ENCODE measurements at places on chromosomes 2 and 18.
A peak's percentile ranks its signal among the peaks of the same experiment; 100 is the strongest.

GRCh38 chr2:225041851-225042799 is at the start of gene DOCK10:
DOCK10 (minus strand) TSS chr2:225042468; CDS start chr2:225042374, 94 bp downstream.
- peak; percentile 30 for DNase-seq

GRCh38 chr18:35038881-35039491 is 2.2 kb upstream of the MAPRE2 start:
- no peak for DNase-seq

GRCh38 chr2:161415034-161415986 is 787 bp upstream of the TBR1 start:
- no peak for DNase-seq

DNA sequence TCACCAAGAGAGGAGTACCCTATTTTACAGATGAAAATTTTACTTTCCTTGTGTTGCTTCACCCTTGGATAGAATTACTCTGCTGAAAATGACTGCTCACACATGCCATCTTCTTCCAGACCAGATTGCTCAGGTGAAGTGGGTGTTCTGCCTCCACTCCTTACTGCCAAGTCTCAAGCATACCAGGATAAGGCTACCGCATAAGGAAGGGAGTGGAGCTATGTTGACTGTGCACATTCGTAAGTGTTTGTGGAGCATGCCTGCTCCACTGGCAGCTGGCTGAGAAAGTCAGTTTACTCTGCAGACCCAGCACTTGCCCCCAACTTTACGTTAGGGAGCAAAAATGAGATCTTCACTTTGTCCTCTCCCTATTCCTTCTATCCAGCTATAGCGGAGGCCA is 405.0 kb upstream of the DDX18 start:
- DNase-seq, result no peak

GRCh38 chr2:57990118-57990725 is 56.4 kb upstream of the VRK2 start:
- DNase-seq, result no peak

DNA sequence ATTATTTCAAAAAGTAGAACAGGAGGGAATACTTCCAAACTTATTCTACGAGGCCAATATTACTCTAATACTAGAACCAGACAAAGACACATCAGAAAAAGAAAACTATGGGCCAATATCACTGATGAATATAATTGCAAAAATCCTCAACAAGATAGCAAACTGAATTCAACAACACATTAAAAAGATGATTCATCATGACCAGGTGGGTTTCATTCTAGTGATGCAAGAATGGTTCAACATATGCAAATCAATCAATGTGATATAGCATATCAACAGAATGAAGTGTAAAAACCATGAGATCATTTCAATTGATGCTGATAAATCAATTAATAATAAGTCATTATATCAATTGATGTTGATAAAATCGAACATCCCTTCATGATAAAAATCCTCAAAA is 22.4 kb upstream of the EML6 start:
- no peak for DNase-seq

DNA sequence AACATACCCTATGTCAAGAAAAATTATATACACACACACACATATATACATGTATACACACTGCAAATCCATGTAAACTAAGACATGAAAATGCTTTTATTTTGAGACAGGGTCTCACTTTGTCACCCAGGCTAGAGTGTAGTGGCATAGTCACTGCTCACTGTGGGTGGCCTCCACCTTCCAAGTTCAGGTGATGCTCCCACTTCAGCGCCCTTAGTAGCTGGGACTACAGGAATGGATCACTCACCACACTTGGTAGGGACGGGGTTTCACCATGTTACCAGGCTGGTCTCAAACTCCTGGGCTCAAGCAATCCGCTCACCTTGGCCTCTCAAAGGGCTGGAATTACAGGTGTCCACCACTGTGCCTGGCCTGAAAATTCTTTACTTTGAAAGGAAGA is 617.6 kb downstream of the NYAP2 start:
- no peak for DNase-seq

DNA sequence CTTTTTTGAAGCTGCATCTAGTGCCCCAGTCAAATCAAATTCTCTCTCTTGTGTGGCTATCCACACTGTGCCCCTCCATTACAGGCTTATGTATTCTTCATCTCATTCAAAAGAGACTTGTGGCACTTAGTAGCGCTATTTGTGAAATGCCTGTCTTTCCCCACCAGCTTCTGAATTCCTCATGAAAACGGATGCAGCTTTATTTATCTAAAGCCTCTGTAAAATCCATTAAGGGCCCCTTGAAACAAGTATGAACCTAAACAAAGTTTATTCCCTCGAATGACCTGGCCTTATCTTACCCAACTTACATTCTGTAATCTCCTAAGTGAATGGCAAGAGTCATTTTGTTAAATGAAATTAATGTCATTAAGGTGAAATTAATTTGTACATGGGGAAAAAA is 417.4 kb upstream of the PIK3C3 start:
- DNase-seq, result no peak

DNA sequence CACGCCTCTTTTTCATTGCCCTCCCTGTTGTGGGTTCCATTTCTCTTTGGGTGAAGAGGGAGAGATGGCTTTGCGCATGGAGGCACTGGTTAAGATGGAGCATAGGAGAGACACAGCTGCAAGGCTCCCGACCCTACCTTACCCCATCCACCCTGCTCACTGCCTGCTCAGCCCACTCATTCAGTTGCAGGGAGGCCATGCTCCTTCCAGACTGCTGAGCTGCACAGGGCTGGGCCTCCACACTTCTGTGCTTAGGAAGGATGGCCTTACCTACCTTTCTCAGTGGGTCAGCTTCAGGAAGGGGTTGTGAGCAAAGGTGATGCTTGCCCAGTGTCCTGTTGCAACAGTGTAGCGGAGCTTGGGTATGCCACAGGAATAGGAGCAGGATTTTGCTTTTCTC is 127.8 kb downstream of the CTIF start:
- no peak for DNase-seq

GRCh38 chr2:221200184-221200839 is 371.8 kb downstream of the EPHA4 start:
- no peak for DNase-seq

GRCh38 chr2:100192300-100192699 is 49.9 kb upstream of the AFF3 start:
- no peak for DNase-seq

DNA sequence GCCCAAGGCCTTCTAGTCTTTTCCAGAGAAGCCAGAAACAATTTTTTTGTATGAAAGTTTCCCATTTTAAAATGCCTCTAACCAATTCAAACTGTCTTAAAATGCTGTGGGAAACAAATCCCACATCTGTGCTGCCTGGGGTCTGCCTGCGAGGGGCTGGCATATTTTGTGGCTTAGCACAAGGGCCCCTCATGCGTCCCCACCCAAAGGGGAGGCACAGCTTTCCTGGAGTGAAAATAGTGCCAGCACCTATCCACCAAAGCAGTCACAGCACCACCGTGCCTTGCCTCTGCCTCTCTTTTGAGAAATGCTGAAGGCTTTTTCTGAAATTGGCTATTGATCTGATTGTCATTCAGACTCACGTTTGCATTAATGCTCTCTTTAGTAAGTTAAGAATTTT is 22.2 kb upstream of the GNAL start:
- no peak for DNase-seq

GRCh38 chr2:231270221-231271114 is 72.0 kb downstream of the ARMC9 start:
- DNase-seq, result no peak

DNA sequence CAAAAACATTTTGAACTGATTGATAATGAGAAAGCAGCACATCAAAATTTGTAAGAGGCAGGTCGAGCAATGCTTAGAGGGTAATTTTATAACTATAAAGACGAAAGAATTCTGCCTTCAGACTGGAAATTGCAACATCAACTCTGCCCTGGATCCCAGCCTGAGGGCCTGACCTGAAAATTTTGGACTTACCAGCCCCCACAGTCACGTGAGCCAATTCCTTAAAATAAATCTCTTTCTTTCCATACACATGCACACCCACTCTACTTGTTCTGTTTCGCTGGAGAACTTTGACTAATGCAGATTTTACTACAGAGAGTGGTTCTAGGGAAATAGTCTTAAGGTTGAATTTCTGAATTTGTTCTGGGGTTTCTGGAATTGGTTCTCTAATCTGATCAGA is 14.6 kb upstream of the ACOXL start:
- DNase-seq, result no peak

- DNase-seq, result peak; percentile 21
These were observed 1.1 kb downstream of the ITGAV start for GRCh38 chr2:186590759-186591505.

DNA sequence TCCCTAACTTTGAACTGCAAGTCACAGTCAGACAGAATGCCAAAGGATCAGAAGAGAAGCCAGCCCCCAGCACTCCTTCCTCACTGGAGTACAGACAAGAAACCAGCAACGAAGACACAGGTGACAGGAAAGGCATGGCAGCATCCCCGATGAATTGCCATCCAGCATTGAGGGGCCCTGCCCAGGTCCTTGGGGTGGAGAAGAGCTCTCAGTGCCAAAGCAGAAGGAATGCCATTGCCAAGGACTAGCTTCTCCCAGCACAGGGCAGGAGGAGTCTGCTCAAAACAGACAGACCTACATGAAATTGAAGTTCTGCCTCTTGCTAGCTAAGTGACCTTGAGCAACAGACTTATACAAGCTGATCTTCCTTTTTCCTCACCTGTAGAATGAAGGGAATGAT is 220.1 kb downstream of the L3MBTL4 start:
- DNase-seq, result no peak

DNA sequence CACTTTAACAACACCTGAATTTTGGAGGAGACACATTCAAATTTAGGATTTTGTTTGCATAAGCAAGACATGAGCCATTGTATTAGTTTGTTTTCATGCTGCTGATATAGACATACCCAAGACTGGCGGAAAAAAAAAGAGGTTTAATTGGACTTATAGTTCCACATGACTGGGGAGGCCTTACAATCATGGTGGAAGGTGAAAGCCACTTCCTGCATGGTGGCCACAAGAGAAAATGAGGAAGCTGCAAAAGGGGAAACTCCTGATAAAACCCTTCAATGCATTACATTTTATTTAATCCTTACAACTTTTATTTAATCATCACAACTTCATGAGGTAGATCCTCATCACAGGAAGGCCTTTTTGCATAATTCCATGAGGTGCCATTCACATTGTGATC is 242.0 kb upstream of the STON1 start:
- no peak for DNase-seq

- DNase-seq, result peak; percentile 16
These were observed 43.1 kb upstream of the SLC39A10 start for GRCh38 chr2:195613922-195614321.

- DNase-seq, result no peak
These were observed 324.9 kb upstream of the MEX3C start for GRCh38 chr18:51522338-51522737.

GRCh38 chr2:210392469-210392881 is 77.5 kb upstream of the MYL1 start:
- no peak for DNase-seq

- no peak for DNase-seq
These were observed 73.2 kb downstream of the TMEM247 start for GRCh38 chr2:46552528-46552927.

GRCh38 chr18:26468931-26469340 is 79.4 kb downstream of the KCTD1 start:
- DNase-seq, result no peak

DNA sequence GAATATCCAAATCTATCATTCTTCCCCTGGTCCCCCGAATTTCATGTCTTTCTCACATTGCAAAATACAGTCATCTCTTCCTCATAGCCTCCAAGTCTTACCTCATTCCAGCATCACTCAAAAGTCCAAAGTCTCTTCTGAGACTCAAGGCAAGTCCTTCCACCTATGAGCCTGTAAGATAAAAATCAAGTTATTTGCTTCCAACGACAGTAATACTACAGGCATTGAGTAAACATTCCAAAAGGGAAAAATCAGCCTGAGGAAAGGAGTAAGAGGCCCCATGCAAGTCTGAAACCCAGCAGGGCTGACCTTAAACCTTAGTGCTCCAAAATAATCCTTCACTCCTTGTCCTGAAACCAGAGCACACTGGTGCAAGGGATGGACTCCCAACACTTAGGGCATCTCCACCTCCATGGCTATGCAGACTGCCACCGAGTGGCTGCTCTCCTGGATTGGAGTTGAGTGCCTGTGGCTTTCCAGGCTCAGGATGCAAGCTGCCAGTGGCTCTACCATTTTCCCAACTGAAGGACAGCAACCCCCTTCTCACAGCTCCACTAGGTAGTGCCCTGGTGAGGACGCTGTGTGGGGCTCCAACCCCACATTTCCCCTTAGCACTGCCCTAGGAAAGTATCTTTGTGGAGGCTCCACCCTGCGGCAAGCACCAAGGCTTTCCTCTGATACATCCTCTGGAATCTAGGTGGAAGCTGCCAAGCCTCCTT is 16.3 kb downstream of the DTNA start:
- DNase-seq, result no peak

- DNase-seq, result no peak
These were observed 351.5 kb downstream of the ARHGAP15 start for GRCh38 chr2:143480601-143481236.

DNA sequence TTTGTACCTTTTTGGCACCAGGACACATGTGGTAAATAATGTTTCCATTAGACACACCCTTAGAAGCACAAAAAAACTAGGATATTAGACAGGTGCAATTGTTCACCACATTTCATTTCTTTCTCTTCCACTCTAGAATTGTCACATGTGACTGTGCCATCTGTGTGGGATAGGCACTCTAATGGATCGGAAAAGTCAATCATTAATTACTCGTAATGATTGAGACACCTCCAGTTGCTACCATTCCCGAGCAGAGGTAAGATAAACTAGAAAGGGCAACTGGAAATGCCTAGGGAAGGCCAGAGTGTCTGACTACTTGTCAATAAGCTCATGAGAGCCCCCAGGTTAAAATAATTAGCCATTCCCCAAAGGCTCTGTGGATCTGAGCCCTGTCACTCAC is 59.9 kb downstream of the METTL4 start:
- no peak for DNase-seq

GRCh38 chr2:225274751-225275150 is 124.8 kb upstream of the NYAP2 start:
- no peak for DNase-seq

- no peak for DNase-seq
These were observed 6.8 kb downstream of the PECR start for GRCh38 chr2:216074794-216075193.

- DNase-seq, result no peak
These were observed 47.0 kb downstream of the CAB39 start for GRCh38 chr2:230759481-230760167.

GRCh38 chr2:58341047-58341446 is 99.9 kb upstream of the FANCL start:
- no peak for DNase-seq

GRCh38 chr2:53715568-53715967 is 52.0 kb upstream of the CHAC2 start:
- DNase-seq, result no peak

DNA sequence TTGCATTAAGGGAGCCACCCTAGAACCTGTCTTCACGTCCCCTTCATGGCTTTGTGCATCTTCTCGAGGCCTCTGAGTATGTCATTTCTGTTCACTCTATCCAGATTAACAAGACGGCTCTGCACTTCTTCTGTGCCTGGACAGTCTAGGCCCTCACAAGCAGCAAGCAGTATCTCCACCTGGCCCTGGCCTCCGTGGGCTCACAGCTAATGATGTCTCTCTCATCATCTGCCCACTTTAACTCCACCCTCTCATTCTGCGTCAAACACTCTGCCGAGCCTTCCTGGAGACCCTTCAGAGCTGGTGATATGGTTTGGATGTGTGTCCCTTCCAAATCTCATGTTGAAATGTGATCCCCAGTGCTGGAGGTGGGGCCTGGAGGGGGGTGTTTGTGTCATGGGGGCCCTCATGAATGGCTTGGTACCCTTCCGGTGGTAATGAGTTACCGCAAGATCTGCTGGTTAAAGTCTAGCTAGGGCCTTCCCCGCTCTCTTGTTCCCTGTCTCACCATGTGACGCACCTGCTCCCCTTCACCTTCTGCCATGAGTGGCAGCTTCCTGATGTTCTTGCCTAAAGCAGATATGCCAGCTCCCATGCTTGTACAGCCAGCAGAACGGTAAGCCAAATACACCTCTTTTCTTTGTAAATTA is 132.5 kb upstream of the ID2 start:
- DNase-seq, result no peak
